ENCODE measurements at places on chromosomes 5 and 9.

DNA sequence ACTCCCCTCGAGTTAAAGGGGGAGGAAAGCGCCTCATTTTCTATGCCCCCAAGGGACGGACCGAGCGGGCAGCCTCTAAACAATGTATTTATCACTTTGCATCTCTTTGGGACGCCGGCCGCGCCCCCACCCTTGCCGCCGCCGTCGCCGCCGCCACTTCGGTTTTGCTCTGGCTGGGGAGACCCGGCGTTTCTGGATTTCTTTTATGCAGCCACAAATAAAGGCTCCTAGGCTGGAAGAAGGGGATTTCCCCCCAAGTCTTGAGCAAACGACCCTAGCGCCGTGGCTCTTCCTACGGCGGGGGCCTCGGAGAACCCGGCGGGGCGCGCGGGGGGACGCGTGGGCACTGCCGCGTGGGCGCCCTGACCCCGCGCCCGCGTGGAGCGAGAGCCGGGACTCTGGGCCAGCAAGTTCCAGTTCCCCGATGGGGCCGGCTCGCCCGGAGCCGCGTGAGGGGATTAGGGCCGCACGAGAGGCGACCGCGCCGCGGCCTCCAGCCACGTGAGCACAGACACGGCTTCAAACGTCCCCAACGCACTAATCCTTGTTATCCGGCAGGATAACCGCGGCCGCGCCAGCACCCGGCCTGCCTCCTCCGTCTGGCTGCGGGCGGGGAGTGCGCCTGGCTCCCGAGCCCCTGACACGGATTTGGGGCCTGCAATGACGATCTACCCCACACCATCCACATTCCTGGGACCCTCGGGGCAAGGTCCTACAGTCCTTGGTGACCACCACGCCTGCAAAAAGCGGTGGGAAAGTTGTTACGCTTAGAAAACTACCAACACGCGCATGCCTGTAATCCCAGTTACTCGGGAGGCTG is 7.9 kb upstream of the NEUROG1 start:
- DNase-seq: no peak

GRCh38 chr5:53381-54174 is 38.4 kb upstream of the PLEKHG4B start:
- DNase-seq: peak; percentile 78

- DNase-seq: no peak
Observed at GRCh38 chr9:110797611-110798010, 129.0 kb downstream of the MUSK start.

DNA sequence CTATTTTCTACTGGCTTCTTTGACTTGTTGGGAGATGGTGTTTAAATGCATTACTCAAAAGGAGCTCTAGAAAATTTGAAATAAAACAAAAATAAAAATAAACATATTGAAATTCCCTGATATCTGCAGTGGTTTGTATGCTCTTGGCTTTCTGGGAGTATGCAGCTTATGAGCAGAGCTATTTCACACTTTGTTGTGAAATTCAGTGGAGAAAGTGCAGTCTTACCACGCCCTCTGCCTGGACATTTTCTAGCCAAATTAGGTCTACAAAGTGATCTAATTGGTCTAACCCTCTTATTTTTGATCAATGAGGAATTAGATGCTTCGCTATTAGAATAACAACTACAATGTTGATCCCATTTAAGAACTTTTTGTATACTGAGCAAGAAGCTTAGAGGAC is 66.8 kb downstream of the INSYN2B start:
- DNase-seq: no peak

GRCh38 chr9:37410969-37411785 is 11.3 kb upstream of the GRHPR start:
- no peak for DNase-seq

DNA sequence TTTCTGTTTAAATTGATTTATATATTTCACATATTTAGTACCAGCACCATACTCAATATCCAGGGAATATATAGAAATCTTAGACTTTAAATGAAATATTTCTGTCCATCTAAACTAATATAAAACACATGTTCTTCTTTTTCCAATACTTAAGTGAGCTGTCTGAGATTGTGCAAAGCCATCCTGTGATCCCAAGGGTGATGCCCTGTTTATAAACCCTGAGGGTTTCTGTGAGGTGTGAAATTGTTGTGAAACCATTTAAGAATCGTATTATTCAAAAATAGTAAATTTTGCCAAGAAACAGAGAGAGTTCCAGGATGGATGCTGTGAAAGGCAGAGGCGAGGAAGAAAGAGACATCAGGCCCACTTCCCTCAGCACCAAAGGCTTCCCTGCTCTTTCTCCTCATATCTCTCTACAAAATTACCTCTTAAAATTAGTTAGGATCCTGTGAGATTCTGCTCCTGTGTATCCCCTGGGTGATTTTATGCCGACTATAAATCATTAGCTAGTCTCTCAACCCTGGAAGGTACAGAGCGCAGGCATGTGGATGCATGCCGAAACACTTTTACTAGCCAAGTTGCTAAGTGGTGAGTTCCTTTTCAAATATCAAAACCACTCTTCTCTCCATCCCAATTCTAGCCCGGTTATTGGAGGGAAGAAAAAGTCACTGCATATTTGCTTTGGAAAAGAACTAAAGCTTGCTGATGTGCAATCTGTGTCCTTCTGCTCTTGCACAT is 183.0 kb downstream of the GLIS3 start:
- DNase-seq: no peak

GRCh38 chr9:127568971-127569885 is 42.8 kb upstream of the STXBP1 start:
- DNase-seq: peak; percentile 60

- no peak for DNase-seq
Observed at GRCh38 chr5:125710745-125711144, 712.5 kb upstream of the GRAMD2B start.

GRCh38 chr9:129487658-129488483 is 133.0 kb downstream of the C9orf50 start:
- peak; percentile 55 for DNase-seq

- no peak for DNase-seq
Observed at GRCh38 chr5:12901696-12902095, 997.5 kb upstream of the CTNND2 start.

DNA sequence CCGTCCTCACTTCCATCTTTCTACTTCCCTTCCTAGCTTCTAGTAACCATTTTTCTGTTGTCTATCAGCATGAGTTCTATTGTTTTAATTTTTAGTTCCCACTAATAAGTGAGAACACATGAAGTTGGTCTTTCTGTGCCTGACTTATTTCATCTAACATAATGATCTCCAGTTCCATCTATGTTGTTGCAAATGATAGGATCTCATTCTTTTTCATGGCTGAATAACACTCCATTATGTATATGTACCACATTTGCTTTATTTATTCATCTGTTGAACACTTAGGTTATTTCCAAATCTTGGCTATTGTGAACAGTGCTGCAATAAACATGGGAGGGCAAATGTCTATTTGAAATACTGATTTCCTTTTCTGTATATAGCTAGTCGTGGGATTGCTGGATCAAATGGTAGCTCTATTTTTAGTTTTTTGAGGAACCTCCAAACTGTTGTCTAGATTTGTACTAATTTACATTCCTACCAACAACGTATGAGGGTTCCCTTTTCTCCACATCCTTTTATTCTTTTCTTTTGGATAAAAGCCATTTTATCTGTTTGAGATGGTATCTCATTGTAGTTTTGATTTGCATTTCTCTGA is 50.3 kb downstream of the NSD1 start:
- no peak for DNase-seq

DNA sequence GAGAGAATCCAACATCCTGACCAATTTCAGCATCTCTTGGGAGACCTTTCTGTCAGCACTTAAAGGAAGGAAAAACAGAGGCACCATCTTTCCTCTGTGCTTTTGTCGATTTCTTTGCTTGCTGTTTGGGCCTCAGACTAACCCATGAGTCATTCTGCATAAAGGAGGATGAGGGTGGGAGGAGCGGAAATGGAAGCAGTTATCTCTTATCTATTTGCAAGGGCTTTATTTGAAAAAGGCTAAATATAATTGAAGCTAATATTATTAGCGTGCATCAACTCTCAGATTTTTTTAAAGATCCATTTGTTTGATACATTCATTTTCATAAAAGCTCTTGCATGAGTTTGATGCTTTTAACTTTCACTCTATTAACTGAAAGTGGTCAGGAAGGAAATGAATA is 72.9 kb downstream of the ZNF622 start:
- DNase-seq: no peak

GRCh38 chr5:173231381-173231766 is 3.6 kb downstream of the NKX2-5 start:
- DNase-seq: no peak

GRCh38 chr5:147407094-147407681 is 102.7 kb downstream of the DPYSL3 start:
- DNase-seq: no peak

DNA sequence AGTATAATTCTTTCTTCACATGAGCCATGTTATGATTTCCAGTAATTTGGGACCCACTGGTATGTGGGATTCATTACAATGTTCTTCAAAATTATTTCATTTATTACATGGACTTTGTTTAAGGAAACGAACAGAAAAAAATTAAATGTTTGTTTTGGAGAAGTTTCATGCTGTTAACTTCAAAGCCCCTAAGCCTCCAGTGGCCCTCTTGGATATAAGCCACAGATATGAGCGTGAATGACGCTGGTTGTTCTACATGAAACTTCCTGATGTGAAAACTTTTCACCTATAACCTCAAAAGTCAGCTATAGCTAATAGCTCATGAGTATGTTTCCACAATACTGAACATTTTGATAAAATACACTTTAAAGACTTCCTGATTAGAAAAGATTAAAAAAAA is 334.2 kb downstream of the PDE4D start:
- no peak for DNase-seq

DNA sequence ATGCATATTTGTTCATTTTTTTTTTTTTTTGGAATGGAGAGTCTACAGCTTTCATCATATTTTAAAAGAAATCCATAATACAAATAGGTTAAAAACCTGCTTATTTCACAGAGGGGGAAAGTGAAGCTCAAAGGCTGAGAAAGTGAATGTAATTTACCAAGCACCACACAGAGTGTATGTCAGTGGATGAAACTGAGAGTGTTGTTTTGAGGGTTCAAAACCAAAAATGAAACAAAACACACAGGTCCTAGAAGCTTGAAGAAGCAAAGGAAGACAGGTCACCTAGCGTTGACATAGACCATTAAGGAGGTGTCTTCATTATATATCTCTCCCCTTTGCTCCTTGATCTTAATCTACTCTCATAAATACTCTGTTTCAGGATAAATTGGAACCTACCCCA is 7.5 kb downstream of the NMUR2 start:
- DNase-seq: no peak

DNA sequence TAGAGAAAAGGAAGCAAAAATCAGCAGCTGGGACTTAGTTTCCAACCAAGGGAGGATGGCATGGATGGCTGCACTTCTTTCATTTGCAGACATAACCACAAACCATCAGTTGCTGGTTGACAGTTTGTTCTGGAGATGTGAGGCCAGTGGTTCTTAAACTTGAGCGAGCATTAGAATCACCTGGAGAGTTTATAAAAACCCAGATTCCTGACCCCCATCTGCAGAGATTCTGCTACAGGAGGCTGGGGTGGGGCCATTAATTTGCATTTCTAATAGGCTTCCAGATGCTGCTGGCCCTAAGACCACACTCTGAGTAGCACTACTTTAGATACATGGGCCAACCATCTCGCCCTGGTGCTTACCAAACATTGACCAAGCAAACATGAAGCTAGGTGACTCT is 60.8 kb downstream of the MARCHF3 start:
- no peak for DNase-seq

- no peak for DNase-seq
Observed at GRCh38 chr9:21096172-21096900, 18.6 kb upstream of the IFNB1 start.

DNA sequence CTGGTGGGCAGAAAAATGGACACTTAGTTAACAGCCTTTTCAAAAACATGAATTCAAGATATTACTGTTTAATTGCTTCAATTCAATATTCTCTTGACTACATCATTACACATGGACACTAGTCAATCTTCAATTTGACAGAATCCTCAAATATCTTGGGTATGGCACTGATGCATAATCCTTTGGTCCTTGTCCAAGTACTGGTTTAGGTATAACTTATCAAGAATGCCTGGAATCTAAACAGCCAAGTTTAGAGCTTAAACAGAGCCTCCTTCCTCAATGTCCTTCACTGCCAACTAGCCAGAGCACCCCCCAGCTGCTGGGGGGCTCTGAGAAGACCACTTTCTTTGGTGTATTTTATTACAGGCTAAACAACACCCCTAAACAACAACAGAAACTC is 61.6 kb upstream of the ERCC6L2 start:
- DNase-seq: no peak

GRCh38 chr5:163399923-163400322 is 37.5 kb upstream of the CCNG1 start:
- no peak for DNase-seq

- DNase-seq: no peak
Observed at GRCh38 chr5:178231539-178232123, 971 bp downstream of the PHYKPL start.

- DNase-seq: peak; percentile 72
Observed at GRCh38 chr5:107381189-107381856, 289.4 kb downstream of the EFNA5 start.

DNA sequence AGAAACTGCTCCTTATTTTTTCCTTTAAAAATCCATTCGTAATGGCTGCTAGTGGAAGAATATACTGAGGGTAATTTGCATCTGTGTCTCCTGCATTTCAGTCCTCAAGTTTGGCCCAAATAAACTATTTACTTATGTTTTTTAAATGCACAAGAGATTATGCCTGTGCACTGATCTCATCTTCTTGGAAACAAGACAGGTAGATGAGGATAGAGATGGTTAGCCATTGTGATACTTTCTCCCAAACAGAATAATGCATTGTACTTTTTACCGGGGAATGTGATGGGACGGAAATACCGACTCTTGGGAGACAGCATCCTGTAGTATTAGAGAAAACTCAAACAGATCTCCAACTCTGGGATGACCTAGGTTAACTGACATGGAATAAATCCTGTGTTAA is 72.5 kb upstream of the DAB2 start:
- no peak for DNase-seq

- no peak for DNase-seq
Observed at GRCh38 chr5:55104036-55104772, 1.8 kb downstream of the GZMA start.

DNA sequence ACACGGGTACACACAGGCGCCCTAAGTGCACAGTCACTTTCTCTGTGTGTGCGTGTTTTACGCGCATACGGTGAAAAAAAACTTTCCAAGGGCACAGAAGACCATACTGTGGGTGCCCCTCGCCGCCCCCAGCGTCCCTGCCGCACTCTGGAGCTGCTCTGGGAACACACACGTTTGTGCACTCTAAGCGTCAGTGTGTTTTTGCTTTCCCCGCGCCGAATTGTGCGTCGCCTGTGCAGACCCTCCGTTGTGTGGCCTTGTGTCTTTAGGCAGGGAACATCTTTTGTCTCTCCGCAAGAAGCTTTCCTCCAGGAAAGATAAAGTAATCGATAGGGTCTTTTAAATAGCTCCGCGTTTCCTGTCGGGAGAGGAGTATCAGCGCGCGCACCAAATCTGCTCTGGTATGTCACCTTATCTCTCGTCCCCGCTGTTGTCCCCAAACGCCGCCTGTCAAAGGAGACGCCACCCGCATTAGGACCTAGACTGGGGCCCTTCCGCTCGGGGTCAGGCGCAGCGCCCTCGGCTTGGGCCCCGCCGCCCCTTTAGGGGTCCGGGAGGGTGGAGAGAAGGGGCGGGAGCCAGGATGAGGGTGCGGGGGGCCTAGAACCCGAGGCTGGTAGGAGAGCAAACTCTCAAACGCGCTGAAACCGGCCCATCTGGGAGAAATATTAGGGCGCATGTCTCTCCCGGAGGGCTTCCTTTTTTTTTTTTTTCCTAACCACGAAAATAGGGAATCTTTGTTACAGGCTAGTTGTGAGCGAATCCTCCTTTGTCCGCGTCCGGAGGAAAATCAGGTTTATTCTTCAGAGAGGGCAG is 10.5 kb upstream of the NKX2-5 start:
- DNase-seq: no peak
